ENCODE measurements at places on chromosomes 3 and 15.

DNA sequence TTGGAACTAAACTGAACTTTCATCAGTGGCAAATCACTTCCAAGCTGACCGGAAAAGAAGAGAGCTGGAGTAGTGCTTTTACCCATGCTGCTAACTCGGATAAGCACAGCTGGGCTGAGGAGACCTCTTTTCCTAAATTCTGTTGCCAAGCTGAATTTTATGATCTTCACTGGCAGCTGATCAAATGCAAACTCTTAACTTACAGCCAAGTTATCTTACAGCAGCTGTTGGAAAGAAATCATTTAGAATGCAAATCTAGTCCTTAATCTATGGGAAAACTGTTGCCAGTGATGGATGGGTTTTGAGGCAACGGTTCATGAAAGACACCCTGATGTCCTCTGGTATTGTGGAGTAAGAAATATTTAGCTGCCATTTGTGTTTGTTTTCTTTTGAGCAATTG lies 216.5 kb downstream of the ZNF385D start:
- DNase-seq = no peak
- H3K4me1 ChIP-seq = no peaks in the 10 kb centered on the region
- H3K4me3 ChIP-seq = no peak overlapping the region
- no peaks in the 10 kb centered on the region for H3K27me3 ChIP-seq

DNA sequence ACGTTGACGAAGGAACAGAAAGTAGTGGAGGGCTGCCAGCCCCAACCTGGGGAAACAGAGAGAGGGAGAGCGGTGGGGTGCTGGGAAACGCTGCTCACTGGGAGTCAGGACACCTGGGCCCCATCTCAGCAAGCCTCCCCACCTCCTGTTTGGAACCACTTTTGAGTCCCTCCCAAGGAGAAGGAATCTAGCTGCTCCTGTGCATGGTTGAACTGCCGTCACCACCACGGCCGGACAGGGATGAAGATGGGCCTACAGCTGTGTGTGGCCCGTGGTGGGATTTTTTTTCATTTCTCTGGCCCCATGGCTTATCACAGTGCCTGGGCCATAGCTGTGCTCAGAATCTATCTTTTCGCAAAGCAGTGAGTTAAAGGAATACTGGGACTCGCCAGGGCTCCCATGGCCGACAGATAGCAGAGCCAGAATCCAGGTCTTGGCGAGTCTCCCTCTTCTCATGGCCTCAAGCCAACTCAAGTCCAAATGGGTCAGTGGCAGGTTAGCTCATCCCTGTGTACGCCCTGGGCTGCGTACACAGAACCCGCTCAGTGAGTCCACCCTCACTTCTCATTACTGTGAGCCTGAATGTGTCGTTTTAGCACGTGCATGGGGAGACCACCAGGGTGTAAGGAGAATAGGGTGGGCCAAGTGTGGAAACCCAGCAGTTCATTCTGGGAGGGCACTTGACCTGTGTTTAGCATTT lies 271.2 kb downstream of the FAM43A start:
- H3K27ac ChIP-seq = no peak overlapping the region
- peaks cover 38% of the 10 kb centered on the region for H3K4me1 ChIP-seq

GRCh38 chr3:141783632-141784031 lies 20.4 kb downstream of the GRK7 start:
- no peaks in the 10 kb centered on the region for H3K36me3 ChIP-seq
- H3K4me3 ChIP-seq = no peak overlapping the region
- no peak overlapping the region for H3K27ac ChIP-seq
- no peaks in the 10 kb centered on the region for H3K27me3 ChIP-seq
- no peak for DNase-seq

GRCh38 chr3:149085828-149086231 lies 503 bp downstream of the HLTF start:
- peaks cover 16% of the 10 kb centered on the region for H3K36me3 ChIP-seq
- H3K27ac ChIP-seq = peak overlapping the region; percentile 85
- no peaks in the 10 kb centered on the region for H3K27me3 ChIP-seq
- no peak for DNase-seq

DNA sequence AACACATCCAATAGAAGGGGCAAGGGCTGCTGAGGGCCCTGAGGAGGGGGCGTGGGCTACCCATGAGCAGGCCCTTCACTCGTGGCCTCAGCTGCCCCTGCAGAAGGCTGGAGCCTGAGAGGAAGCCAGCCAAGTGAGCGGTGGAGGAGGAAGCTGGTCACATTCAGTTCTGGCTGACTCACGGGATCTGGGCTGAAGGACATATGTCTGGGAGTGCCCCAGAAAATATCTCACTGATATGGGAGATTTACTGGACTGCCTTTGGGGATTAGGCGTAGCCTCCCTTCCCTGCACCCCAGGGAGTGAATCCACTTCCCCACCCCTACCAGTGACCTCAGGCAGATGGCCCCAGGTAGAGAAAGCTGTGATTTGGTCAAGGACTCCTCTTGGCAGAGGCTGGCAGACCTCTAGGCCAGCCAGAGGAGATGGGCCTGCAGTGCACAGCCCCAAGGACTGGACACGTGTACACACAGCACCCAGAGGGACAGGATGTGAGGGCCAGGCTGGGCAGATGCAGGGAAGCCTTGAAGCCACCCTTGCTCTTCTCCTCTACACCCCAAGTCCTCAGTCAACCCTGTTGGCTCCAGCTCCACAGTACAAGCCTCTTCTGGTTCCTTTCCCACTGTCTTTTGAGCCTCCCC lies 14.2 kb upstream of the ANKDD1A start:
- peak overlapping the region; percentile 94 for H3K27ac ChIP-seq
- no peak overlapping the region for H3K4me3 ChIP-seq
- peak; percentile 73 for DNase-seq
- no peaks in the 10 kb centered on the region for H3K27me3 ChIP-seq

GRCh38 chr15:65421360-65422215 lies 1.2 kb downstream of the IGDCC4 start:
- peaks cover 28% of the 10 kb centered on the region for H3K4me1 ChIP-seq
- H3K4me3 ChIP-seq = peak overlapping the region; percentile 68
- DNase-seq = peak; percentile 53

- H3K4me3 ChIP-seq = no peak overlapping the region
- no peaks in the 10 kb centered on the region for H3K27me3 ChIP-seq
- peaks cover 7% of the 10 kb centered on the region for H3K4me1 ChIP-seq
Observed at GRCh38 chr15:87829332-87830050, 427.0 kb downstream of the NTRK3 start.
